ENCODE measurements at places on chromosomes 7 and 10.
A peak's percentile ranks its signal among the peaks of the same experiment; 100 is the strongest.

DNA sequence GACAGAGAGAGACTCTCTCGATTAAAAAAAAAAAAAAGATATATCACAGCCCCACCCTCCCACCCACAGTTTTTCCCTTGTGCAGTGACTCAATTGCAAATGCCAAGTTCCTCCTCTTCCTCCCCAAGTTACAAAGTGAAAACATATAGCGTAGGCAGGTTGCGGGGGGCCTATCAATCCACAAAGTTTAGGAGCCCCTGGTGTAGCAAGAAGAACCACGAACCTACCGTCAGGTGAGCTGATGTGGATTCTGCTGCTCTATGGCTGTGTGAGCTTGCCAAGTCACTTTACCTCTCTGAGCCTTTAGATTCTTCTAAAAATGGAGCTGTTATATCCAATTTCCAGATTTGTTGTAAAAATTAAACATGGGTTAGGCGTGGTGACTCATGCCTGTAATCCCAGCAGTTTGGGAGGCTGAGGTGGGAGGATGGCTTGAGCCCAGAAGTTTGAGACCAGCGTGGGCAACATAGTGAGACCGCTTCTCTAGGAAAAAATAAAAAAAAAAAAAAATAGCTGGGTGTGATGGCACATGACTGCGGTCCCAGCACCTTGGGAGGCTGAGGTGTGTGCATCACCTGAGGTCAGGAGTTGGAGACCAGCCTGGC lies 8.2 kb upstream of the RHBDD2 start:
- no peak for DNase-seq

DNA sequence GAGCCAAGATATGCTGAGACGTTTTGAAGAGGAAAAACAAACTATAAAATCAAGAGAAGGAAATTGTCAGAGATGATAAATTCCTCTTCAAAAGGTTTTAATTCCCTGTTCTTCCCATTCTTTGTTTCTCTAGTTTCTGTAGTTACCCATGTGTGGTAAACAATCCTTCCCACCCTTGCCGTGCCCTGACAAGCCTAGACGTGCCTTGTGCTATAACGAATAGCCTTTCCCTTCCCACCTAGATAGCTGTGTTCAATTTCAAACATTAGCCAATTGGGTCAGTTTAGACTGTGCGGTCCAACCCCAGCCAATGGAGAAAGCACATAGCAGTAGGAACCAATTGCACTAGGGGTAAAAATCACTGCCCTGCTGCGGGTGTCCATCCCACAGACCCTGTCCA lies 138.1 kb downstream of the RALA start:
- no peak for DNase-seq

GRCh38 chr7:116271161-116271913 lies 61.0 kb downstream of the TES start:
- DNase-seq = no peak

- peak; percentile 5 for DNase-seq
These were observed 82.9 kb downstream of the ELFN1 start for GRCh38 chr7:1752771-1753563.

GRCh38 chr7:44315301-44315903 lies 10.0 kb downstream of the CAMK2B start:
- no peak for DNase-seq

DNA sequence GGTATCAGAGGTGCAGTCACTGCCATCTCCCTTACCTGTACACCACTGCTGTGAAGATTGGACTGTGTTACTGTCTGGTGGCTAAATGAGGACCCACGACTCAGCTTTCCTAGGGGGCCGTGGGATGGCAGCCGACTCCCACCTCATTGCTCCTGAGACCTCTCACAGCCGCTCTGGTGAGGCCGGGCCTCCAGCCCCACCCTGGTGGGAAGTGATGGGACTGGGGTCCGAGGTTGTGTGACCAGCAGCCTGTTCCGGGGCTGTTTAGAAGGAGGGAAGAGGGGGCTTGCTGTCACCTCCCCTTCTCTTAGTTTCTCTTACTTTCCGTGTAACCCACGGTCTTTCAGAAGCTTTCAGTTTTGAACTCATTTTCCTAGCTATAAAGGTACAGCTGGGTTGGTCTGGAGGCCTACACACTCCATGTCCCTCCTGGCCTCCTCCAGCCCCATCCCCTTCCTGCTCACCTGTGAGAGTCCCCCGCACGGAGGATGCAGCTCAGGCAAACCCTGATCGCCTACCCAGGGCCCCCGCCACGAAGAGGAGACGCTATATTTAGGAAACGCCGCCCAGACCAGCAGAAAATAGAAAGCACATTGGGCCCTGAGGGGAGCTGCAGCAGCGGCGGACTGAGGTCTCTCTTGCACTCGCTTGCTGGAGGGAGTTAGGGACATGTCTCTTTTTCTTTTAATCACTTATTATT lies 4.6 kb downstream of the EMX2 start:
- no peak for DNase-seq

GRCh38 chr7:49773936-49774458 lies 559 bp downstream of the VWC2 start:
- no peak for DNase-seq

DNA sequence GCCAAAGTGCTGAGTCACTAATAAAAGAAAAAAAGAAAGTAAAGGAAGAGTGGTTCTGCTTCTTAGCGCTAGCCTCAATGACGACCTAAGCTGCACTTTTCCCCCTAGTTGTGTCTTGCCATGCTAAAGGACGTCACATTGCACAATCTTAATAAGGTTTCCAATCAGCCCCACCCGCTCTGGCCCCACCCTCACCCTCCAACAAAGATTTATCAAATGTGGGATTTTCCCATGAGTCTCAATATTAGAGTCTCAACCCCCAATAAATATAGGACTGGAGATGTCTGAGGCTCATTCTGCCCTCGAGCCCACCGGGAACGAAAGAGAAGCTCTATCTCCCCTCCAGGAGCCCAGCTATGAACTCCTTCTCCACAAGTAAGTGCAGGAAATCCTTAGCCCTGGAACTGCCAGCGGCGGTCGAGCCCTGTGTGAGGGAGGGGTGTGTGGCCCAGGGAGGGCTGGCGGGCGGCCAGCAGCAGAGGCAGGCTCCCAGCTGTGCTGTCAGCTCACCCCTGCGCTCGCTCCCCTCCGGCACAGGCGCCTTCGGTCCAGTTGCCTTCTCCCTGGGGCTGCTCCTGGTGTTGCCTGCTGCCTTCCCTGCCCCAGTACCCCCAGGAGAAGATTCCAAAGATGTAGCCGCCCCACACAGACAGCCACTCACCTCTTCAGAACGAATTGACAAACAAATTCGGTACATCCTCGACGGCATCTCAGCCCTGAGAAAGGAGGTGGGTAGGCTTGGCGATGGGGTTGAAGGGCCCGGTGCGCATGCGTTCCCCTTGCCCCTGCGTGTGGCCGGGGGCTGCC lies at the start of gene IL6:
TSS of gene IL6 (plus strand) at position 294 of the 807 bp plus-strand sequence. CDS start at position 357, 63 bp downstream.
- DNase-seq = peak; percentile 5

DNA sequence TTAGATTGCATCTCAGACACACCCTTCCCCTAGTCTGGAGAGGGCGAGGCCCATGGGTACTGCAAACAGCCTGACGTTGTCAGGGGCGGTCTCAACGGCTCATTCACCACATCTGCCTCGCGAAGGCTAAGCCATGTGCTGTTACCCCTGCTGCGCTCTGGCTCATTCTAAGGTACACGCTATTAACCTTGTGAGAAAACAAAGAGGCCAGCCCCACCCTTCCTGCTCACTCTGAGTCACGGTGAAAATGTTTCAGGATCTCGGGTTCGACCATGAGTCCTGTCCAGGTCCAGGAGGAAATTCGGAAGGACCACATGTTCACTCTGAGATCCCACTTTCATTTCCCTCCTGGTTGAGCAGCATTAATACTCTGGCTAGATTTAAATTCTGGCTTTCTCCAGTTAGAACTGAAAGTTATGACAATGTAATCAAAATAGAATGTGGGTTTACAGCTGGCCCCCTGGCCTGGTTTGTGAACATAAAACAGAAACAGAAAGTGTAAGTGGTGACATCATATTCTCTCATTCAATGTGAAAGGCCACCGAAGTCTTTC lies 55.2 kb downstream of the EGFR start:
- DNase-seq = peak; percentile 63

- no peak for DNase-seq
These were observed 482.0 kb upstream of the MGMT start for GRCh38 chr10:128985036-128985435.

DNA sequence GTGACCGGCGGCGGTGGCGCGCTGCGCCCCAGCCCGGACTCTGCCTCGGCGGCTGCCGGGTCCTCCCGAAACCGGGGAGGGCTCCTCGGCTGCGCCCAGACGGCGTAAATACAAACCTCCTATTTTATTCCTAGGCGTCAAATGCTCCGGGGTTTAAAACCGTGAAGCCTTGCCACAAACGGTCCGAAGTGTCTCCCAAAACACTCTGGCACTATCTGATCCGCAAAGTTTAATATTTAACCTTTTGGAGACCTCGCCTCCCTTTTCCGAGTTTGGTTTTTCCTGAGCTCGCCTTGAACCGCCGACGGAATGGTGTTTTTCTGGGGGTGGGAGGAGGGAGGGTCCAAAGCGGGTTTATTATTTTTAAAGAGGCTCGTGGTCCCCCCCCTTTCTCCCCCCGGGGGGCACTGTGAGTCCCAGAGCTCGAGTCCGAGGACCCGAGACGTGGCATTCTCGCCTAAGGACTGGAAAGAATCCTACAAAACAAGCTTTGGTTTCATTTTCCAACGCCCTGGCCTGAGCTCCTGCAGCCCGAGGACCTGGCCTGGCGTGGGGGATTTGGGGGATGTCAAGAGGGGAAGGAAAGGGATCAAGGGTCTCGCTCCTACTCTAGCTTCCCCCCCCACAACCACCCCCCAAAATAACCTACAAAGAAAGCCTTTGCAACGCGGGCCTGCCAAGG lies 1.8 kb downstream of the TNRC18 start:
- DNase-seq = peak; percentile 25

GRCh38 chr7:130758429-130759056 lies 24.5 kb upstream of the KLF14 start:
- DNase-seq = peak; percentile 50

- DNase-seq = no peak
These were observed 203.1 kb downstream of the CDC14C start for GRCh38 chr7:49127359-49127913.

GRCh38 chr10:84118395-84119006 lies 20.8 kb upstream of the GHITM start:
- no peak for DNase-seq

DNA sequence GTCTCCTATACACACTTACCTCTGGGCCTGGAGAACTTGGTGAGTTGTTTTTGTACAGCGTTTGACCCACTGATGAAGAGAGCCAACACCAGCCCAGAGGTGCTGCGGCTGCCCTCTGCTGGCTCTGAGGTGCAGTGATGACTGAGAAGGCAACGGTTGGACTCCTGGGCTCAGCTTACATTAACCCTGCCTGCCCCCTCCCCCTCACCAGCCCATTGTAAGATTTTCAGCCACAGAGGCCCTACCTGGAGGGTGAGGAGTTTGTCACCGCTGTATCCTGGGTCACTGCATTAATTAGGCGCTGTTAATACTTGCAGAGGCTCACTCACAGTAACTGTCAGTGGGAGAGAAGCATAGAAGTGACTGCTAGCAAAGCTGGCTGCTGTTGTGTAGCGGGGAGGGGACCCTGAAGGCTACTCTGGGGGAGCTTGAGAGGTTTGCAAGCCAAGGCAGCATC lies 19.0 kb upstream of the ANKRD2 start:
- peak; percentile 65 for DNase-seq

- DNase-seq = peak; percentile 22
These were observed 16.5 kb upstream of the CHN2 start for GRCh38 chr7:29177963-29178600.

DNA sequence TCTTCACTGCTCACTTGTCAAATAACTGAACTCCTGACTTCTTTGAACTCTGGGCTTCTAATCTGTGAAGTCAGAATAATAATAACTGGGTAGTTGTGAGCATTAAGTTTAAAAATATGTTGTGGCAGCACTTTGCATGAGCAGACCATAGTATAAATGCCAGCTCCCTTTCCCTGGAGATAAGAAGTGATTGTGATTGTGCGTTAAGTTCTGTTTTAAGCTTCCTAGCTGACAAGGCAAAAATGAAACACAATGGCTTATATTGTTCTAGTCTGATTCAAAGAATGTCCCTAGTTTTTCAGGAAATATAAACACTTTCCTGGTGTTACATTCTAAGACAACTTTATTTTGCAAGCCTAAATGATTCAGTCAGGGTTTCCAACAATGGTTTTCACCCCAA lies 61.8 kb downstream of the PTPRE start:
- no peak for DNase-seq

DNA sequence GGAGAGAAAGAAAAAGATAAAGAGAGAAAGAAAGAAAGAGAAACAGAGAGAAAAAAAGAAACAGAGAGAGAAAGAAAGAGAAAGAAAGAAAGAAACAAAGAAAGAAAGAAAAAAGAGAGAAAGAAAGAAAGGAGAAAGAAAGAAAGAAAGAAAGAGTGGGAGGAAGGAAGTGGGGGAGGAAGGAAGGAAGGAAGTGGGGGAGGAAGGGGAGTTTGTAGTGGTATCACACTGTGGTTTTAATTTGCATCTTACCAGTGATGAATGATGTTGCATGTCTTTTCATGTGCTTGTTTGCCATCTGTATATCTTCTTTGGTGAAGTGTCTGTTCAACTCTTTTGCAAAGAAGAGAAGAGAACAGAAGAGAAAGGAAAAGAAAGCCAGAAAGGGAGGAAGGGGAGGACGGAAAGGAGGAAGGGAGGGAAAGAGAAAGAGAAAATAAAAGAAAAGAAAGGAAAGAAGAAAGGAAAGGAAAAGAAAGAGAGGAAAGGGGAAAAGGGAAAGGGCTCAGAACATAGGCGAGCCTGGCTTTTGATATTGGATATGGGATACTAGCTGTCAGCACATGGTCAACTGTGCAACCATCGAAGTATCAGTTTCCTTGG lies 79.2 kb upstream of the FRMD4A start:
- no peak for DNase-seq

DNA sequence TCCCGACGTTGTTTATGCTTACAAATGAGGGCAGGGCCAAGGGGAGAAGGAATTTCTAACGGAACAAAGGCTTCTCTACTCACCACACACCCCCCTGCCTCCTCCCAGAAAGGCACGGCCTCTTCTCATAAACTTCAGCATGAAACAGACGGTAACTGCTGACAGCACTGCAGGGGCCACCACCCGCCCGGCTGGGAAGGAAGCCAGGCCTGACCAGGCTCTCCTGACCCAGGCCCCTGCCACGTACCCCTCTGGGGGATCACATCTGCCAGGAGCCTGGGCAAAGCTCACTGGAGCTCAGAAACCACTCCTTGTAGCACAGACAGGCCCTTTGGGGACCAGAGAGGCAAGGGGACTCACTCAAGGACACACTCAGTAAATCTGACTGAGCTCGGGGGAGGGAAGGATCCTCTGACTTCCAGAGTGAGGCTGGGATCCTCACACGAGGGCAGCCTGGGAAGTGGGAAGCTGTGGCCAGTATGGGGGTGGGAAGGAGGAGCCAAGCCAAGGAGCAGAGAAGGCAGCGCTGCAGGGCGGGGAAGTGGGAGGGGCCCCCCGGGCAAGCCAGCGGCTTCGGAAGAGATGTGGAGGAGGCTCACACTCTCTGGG lies 46.1 kb downstream of the ZCCHC24 start:
- no peak for DNase-seq

DNA sequence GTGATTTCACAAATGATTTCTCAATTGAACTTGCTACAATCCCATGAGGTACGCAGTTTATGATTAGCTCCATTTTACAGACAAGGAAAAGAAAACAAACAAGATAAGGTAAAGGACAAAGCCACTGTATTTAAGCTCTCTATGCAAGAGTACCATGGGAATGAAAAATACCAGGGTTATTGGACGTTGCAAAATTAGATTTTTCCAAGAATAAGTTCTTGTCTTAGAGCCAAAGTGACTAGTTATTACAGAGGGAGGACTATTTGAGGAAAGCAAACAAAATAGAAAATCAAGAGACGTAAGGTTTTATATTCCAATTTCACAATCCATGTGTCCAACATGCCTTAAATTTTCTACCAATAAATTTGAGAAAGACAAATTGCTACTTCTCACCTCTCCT lies 97.9 kb upstream of the PTN start:
- no peak for DNase-seq
